Kidney epithelial cell (primary cell): ENCODE measurements at places on chromosomes 7 and 10. TPM values are rescaled to one million over a fixed set of nuclear protein-coding genes. Genes with fewer than 3 reads are reported as not detected.

DNA sequence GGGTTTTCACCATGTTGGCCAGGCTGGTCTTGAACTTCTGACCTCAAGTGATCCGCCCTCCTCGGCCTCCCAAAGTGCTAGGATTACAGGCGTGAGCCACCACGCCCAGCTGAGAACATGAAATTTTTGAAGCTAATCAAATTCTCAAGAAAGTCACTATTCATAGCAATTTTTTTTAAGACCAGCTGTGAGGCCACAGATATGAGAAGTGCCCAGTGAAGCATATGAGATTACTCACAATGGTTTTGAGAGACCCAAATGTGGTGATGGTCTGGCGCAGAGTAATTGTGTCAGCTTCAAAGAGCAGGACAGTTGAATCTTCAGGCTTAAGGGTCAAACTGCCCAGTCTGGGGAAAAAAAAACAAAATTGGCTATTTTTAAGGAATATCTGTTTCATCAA, 16.2 kb downstream of the NCOA4 start:
- DNase-seq: no peak

GRCh38 chr10:24444337-24444736, 235.4 kb downstream of the KIAA1217 start:
- no peak for DNase-seq

DNA sequence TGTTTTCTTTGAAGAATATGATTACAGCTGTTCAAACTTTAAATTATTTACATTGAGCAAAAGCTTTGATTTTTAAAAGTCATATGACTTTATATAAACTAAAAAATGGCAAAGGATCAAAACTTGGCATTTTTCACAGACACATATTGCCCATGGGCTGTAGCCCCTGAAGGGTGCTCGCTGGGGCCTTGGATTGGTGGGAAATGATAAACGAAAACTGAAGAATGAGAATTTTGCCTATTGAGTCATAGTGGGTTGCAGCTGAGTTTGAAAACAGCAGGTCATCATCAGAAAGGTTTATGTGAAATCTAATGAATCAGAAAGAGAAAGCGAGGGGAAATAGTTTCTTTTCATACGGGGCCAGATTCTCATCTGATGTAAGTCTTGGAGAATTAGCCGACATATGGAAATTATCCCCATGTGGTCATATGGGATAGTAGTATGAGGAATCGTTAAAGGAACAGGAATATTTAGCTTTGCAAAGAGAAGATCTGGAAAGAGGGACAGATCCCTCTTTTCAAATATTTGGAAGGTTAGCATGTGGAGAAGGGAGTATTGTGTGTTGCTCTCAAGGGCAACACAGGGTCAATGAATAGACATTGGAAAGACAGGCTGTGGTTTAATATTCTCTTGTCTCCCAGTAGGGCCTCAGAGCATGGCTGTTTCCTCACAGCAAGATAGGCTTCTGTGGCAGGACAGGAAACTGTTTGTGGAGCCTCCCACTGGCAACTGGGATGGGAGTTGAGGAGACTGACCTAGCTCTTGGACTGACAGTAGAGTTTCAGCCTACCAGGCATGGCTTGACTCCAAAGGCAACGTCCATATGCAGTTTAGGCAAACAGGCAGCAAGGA, 119.0 kb downstream of the FZD1 start:
- DNase-seq: no peak

Gene ZNF853
- 25.7 and 36.3 TPM in 2 replicates for total RNA-seq

DNA sequence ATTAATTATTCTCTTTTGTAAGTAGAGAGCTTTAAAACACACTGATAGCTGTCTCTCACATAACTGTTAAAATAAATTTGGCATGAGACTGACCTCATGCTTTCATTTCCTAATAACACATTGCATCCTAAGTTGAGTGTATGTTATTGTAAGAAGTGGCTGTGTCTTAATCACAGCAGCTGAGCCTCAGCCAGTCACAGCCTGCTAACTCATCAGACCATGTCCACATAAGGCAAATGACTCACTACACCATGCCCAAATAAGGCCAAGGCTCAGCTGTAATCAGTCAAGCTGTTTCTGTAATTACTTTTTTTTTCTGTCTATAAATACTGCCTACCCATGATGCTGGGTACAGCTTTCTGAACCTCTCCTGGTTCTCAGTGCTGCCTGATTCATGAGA, 860.9 kb downstream of the XPNPEP1 start:
- peak; percentile 78 for DNase-seq

Gene ARHGAP22
- 3.4 and 7.0 TPM in 2 replicates for total RNA-seq

DNA sequence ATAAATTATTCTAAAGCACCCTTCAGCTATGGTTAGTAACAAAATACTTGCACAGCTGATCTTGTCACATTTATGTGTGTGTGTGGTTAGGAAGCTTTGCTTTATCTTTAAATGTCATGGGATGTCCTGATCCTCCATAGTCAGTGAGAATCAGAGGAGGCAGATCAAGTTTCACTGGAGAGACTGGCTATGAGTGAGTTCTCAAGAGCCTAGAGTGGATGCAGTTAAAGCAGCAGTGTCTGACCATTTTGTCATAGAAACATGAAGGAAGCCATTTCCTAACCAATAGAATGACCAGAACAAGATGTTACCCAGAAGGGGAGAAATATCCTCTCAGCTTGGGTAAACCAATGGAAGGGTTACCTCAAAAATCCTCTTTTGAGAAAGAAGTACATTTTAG, 207.2 kb upstream of the DKK1 start:
- no peak for DNase-seq

DNA sequence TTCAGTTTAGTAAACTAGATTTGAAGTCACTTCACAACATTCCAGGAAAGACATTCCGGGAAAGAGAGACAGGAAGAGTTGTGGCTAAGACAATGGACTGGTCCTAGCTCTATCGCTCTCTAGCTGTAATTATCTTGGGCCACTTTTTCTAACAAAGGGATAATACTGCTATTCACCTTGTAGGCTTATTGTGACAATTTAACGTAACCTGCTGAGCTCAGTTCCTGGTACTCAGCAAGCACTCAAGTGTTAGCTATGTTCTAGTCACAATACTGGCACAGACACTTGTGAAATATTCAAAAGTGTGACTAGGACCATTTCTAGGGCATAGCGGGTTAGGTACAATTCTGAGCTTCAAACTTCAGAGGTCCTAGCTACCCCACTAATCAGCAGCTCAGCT, 12.0 kb upstream of the NRCAM start:
- DNase-seq: no peak

DNA sequence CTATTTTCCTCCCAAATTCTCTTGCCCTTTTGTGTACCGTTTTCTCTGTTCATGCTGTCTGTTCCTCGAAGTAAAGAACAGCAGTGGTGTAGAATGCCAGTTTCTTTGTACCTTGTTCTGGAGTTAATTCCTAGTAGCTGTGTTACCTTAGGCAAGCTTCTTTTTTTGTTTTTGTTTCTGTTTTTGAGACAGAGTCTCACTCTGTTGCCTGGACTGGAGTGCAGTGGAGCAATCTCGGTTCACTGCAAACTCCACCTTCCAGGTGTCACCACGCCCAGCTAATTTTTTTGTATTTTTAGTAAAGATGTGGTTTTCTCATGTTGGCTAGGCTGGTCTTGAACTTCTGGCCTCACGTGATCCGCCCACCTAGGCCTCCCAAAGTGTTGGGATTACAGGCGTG, 221.2 kb downstream of the BBS9 start:
- no peak for DNase-seq
